ENCODE measurements at places on chromosomes 11 and 22.

DNA sequence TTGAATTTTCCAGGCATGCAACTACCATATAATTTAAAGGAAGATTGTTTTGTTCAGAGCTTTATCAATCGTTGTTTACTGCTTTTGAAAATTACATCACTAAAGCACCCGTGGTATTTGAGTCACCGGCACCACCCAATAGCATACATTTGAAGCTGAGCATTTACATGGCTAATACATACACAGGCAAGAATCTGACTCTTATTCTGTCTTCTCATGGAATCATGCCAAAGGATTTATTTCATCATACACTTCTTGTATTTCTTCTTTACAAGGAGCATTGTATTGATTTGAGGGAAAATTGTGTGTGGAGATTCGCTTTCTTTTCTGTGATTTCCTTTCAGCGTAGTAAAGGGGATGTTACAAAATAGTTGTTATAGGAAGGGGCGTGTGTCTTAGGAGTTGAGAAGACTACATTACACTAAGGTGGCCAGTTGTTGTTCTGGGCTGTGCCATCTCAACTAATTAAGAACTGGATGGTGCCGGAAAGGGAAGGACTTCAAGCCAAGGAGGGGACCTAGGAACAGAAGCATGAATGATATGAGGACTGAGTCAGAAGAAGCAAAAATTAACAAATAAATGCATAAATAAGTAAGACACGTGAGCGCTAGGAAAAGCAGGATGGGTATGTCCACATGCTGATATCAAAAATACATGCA is 12.9 kb upstream of the CD3E start:
- DNase-seq: no peak

DNA sequence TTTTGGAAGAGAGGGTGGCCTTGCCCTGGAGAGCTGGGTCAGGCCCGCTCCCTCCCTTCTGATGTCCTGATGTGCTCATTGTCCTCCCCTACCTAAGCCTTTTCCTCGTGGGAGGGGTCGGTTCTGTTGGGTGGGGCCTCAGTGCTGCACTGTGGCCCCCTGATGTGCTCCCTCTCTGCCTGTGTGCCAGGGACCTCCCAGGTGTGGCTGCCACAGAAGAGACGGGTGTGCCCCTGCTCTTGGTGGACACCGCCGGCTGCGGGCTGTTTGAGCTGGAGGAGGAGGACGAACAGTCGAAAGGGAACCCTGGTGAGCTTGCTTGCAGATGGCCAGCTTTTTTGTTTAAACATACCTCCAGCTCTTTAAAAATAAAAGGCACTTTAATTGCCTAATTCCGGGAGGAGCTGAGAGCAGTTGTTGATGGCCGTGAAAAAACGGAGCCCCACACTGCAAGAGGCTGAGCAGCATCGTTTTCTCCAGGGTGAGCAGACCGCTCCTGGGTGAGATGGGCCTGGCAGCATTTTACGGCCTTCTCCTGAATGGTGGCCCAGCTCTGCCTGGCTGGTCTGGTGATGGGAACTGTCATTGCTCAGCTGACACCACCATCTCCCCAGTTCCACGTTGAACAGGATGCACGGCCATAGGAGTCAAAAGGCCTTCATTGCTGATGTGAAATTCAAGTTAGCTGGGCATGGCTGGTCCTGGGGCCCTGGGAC is 30.1 kb downstream of the IGHMBP2 start:
- no peak for DNase-seq

GRCh38 chr11:115092516-115092915 is 411.7 kb downstream of the CADM1 start:
- DNase-seq: no peak

- no peak for DNase-seq
Observed at GRCh38 chr11:17736579-17736893, 2.0 kb downstream of the KCNC1 start.

GRCh38 chr11:2515401-2516275 is 70.8 kb downstream of the KCNQ1 start:
- no peak for DNase-seq

DNA sequence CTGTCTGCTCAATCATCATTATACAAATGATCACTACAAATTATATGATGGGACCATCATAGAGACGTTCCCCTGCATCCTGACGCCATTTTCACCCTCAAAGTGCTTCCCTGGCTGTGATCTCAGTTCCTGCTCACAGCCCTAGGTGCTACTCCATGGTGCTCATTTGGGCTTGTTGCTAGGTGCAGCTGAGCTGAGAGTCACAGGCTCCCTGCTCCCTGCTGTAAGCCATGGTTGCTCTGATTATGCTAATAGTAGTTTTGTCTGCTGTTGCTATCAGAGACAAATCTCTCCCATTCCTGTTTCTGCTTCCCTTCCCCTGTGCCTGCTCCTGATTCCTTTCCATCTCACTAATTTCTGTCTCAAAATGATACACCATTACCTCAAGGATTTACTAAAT is 474.3 kb downstream of the METTL15 start:
- DNase-seq: no peak

DNA sequence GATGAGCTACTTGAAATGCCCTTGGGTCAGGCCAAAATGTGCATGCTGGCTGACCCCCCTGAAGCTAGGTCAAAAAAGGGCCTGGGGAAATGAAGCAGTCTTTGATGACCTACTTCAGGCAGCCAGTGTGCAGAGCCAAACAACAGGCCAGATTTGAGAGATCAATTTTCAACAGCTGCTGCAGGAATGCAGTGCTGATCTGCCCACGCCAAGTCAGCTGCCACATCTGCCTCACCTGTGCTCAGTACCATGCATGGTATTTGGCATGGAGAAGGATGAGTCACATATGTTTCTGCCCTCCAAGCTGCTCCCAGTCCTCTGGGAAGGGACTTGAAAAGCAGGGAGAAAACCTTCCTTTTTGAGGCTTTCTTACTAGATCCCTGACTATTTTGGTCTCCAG is 35.8 kb downstream of the MTNR1B start:
- no peak for DNase-seq

- no peak for DNase-seq
Observed at GRCh38 chr11:112453601-112454577, 193.2 kb upstream of the PLET1 start.

DNA sequence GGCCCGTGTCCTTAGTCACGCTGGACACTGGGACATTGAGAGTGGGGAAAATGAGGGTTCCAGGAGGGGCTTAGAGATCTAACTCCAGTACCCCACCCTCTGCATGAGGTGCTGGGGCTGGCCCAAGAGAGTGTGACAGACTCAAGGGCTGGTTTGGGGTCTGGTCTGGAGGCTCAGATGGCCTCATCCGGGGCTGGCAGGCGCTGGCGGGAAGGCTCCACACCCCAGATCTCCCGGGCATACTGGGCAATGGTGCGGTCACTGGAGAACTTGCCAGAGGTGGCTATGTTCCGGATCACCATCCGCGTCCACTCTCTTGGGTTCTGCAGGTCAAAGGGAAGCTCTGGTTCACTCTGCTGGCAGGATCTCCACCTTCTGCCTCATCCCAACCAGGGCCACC is 2.5 kb upstream of the RASGRP2 start:
- DNase-seq: no peak

GRCh38 chr11:78036313-78036712 is 13.2 kb upstream of the KCTD14 start:
- no peak for DNase-seq

- no peak for DNase-seq
Observed at GRCh38 chr11:3873712-3874349, 18.4 kb downstream of the STIM1 start.

GRCh38 chr11:115705200-115705599 is 201.0 kb upstream of the CADM1 start:
- DNase-seq: no peak

DNA sequence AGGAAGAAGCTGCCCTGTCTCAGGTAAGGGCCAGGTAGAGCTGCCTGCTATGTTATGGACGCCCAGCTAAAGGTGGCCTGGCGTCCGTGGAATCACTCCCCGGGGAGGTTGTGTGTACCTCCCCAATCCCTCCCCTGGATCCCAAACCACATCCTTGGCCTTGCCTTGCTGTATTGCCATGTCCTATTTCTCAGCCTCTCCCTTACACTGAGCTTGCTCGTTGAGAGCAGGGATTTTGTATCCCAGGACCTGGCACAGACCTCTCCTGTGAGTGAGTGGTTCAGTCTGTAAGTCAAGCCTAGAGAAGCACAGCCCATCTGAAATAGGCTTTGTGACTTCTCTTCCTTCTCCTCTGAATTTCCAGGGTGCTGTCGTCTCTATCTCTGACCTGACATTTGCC is 53.9 kb downstream of the TRAF6 start:
- DNase-seq: no peak

GRCh38 chr22:46036558-46037408 is 59.8 kb upstream of the WNT7B start:
- no peak for DNase-seq
